CD8-positive, alpha-beta memory T cell (primary cell): ENCODE measurements at places on chromosomes 2 and 18. TPM values are rescaled to one million over a fixed set of nuclear protein-coding genes. Genes with fewer than 3 reads are reported as not detected.

- no peak overlapping the region for H3K4me3 ChIP-seq
- no peaks in the 10 kb centered on the region for H3K36me3 ChIP-seq
- no peaks in the 10 kb centered on the region for H3K4me1 ChIP-seq
- no peak for DNase-seq
Observed at GRCh38 chr18:41695441-41695840, 259.6 kb upstream of the PIK3C3 start.

GRCh38 chr2:27070653-27071276, 689 bp downstream of the OST4 start:
- peak overlapping the region; percentile 96 for H3K27ac ChIP-seq
- peak overlapping the region; percentile 82 for H3K4me3 ChIP-seq
- H3K4me1 ChIP-seq = peaks cover 37% of the 10 kb centered on the region
- DNase-seq = no peak
- H3K36me3 ChIP-seq = peaks cover 26% of the 10 kb centered on the region

DNA sequence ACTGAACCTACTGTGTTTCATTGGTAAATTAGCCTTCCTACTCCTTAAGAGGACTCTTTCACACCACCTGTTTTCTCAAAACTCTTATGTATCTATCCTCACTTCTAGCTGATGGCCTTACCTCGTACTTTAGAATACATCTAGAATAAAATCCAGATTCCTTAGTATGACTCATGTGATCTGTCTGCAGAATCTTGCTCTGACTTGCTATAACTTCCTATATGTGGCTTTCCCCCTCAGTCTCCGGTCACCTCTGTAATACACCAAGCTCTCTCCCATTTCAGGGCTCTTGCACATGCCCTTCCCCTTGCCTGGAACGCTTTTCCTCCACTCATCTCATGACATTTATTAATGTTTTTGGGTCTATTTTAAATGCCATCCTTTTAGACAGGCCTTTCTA, 95.6 kb upstream of the LHCGR start:
- H3K27me3 ChIP-seq = no peaks in the 10 kb centered on the region
- H3K27ac ChIP-seq = no peak overlapping the region
- H3K4me3 ChIP-seq = no peak overlapping the region
- H3K36me3 ChIP-seq = no peaks in the 10 kb centered on the region

GRCh38 chr2:5007596-5007995, 684.6 kb upstream of the SOX11 start:
- no peak overlapping the region for H3K4me3 ChIP-seq
- no peaks in the 10 kb centered on the region for H3K27me3 ChIP-seq
- H3K27ac ChIP-seq = no peak overlapping the region
- H3K36me3 ChIP-seq = no peaks in the 10 kb centered on the region

GRCh38 chr2:184680825-184681224, 82.5 kb downstream of the ZNF804A start:
- H3K4me1 ChIP-seq = no peaks in the 10 kb centered on the region
- no peak overlapping the region for H3K4me3 ChIP-seq
- H3K27ac ChIP-seq = no peak overlapping the region
- DNase-seq = no peak

The SLC16A14 gene
- 0.27 TPM for total RNA-seq
